ENCODE measurements at places on chromosomes 7 and 10.
A peak's percentile ranks its signal among the peaks of the same experiment; 100 is the strongest.

DNA sequence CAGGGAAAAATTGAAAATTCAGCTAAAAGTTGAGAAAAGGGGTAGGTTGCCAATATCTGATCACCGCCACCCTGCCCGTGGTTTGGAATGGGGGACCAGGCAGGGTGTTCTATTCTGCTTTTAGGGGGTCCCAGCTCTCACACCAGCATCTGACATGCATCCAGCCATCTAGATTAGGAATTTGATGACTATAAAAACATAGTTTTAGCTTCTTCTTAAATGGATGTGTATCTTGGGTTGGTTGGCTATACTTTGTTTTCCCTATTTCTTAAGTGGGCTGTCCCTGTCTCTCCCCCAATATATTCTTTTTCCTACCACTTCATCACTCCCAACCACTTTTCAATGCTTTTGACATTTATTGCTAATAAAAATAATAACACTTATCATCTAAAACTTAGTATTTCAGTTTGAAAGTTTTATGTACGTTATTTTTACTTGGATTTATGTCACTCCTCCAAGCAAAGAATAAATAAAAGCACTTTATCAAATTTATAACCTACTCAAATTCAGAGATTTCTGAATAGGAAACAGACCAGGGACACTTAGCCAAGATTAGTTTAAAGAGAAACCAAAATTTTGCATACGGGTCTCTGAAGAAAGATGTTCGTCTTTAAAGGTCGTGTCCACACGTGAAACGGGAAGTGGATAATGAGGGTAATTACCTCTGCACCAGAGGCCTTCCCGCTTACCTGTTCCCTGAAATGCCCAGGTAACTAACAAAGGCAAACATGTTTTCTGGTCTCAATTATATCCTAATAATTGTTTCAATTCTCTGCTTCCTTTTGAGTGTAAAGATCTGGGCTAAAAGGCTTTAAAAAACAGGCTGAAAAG lies 233.2 kb upstream of the AUTS2 start:
- DNase-seq: no peak

DNA sequence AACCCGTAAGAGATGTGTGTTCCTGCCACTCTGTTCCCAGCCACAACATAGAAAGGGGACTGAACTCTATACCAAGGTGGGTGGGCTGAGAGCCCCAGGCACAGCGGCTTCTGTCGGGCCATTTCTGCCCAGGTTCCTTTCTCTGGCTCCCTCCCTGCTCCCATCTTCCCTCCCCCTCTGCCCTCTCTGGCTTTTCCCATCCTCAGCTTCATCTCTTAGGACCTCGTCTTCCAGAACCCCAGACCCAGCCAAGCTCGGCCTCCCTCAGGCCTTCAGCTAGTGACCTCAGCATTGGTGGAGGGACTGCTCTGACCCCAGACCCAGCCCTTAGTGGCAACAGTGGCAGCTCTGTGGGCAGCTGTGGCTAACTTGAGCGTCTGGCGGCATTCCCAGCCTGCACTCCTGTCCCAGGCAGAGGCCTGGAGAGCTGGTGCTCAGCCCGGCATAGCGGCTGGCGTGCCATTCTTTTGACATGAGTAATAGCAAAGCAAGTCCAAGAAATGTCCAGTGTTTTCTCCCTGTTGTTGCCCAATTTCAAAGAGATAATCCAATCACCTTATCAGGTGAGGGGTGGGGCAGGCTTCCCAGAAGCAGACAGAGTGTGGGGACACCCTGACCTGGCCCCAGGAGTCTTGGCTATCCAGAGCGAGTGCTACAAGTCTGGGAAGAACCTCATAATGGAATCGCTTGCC lies 15.9 kb downstream of the PTPRE start:
- DNase-seq: peak; percentile 76

DNA sequence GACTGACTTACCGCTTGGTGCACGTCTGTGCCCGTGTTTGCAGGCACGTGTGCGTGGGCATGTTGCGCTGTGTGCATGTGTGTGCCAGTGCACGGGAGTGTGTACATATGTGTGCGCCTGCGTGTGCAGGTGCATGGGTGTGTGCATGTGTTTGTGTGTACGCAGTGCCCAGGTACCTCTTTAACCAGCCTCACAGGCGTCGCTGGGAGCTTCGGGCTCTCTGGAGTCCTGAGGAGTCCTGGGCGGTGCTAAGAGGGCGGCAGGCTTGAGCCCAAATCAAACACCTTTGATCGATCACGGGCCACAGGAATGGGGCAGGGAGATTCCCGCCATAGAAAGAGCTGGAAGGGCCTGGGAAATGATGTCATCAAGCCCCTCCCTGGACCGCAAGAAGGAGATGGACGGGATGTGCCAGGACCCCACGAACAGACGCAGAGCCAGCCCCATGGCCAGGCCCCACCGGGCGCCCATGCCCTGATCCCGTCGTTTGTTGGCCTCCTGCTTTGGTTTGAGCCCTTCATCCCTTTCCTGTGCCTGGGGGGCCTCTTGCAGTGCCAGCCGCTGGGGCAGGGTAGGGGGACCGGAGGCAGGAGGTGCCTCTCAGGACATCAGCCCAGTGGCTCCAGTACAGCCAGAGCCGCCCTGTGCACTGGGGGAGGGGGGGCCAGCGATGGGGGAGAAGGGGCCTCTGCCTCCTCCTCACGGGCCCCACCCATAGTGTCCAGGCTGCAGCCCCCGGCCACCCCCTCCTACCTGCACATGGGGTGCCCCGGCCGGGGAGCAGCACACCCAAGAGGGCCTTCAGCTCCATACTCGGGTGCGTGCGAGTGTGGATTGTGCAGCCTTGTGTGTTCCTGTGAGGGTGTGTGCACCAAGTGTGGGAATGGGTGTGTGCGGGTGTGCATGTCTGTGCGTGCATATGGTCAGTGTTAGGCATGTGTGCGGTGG lies 5.8 kb downstream of the KNDC1 start:
- DNase-seq: no peak

DNA sequence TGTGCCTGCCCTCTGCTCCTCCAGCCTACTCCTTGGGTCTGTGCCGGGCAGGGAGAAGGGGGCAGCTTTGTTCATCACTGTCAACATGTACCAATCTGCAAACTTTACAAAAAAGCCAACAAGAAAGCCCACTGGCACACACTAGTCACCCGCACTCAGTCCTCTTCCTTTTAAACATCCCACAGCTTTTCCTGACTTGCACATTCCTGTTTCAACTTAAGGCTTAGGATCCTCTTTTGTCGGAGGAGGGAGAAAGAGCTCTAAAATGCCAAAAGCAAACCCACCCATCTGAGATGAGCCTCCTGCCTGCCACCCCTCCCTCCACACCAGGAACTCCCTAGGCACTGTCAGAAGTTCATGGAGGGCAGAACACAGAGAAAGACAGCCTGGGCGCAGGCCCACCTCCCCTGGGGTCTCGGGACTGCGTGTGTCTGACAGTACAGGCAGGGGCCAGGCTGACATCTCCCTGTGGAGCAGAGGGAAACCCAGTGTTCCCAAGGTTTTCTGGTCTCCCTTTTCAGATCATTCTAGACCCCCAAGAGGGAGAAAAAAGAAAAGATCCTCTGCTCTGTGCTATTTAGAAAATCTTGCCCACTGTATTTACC lies 5.4 kb downstream of the PDIA4 start:
- DNase-seq: no peak

DNA sequence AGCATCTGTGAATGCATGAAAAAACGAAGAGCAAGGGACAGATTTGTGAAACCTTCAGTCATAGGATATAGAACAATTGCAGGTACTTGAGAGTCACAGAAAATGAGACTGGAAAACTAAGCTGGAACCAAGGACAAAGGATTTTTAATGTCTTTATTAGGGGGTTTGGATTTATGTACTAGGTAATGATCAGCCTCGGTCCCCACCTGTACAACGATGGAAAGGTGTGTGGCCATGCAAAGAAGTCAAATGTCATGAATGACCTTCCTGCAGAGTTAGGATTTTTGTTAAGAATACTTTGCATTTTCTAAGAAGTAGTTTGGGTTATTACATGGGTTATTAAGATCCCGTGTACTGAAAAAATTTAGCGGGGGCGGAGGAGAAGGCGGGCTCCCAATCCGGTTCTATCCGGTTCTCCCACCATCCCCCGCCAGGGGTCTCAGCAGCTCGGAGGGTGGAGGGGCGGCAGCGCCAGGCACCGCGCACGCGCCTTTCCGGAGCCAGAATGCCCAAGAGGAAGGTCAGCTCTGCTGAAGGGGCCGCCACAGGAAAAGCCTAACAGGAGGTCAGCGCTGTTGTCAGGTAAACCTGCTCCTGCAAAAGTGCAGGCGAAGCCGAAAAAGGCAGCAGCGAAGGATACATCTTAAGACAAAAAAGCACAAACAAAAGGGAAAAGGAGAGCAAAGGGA lies 327.5 kb upstream of the PLXDC2 start:
- DNase-seq: no peak

- no peak for DNase-seq
Measured at GRCh38 chr10:21510241-21511094, 15.0 kb downstream of the SKIDA1 start.

GRCh38 chr7:70208236-70209063 lies 610.2 kb downstream of the AUTS2 start:
- no peak for DNase-seq

- DNase-seq: no peak
Measured at GRCh38 chr10:131650169-131650705, 250.6 kb upstream of the PPP2R2D start.

DNA sequence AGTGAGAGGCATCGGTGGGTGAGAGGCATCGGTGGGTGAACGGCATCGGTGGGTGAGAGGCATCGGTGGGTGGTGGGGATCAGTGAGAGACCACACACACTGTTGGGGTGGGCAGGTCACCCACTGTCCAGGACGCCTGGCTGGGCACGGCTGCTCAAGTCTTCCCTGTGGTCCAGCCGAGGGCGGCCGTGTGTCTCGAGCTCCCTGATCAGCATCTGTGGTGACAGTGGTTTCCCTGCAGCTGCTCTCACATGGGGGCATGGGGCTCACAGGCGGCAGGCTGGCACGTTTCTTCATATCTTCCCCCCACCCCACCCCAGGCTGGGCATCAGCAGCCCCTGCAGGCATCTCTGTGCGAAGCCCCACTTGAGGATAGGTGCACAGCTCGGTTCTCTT lies 78.2 kb downstream of the NKX6-2 start:
- DNase-seq: no peak

DNA sequence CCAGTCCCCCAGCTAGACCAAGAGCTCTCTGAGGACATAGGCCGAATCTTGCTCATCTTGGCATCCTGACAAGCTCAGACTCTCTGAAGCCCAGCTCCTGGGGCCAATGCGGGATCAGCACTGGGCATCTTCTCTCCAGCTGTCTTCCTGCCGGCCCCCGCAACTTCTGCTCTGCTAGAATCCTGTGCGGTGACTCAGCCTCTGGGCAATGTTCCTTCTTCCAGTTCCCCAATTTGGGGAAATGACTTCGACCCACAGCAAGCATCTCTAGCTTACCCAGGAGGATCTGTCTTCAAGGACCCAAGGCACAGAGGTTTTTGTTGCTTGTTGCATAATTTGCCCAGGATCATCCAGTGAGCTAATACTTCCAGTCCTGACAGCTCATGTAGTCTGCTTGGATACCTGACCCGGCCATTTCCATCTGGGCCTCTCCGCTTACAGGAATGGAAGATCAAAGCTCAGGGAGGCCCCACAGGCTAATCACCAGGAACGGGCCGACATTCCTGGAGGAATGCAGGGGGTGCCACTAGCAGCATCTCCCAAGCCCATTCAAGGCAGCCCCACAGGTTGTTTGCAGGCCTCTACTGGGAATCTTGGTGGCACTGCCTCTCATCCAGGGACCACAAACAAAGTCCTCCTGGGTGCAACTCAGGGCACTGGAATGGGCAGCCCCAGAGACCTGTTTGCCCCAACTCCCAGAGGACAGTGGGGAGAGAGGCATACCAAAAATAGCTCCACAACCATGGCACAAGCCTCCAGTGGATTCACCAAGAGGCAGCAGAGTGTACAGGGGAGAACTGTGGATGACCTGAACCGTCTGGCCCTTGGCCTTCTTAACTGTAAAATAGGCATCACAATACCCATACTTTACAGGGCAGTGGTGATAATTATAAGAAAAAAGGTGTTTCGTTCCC lies 151.9 kb downstream of the NEURL1 start:
- DNase-seq: peak; percentile 83

- no peak for DNase-seq
Measured at GRCh38 chr10:43801140-43801539, 152.5 kb upstream of the ZNF32 start.

GRCh38 chr10:102146971-102147428 lies 5.2 kb upstream of the NOLC1 start:
- DNase-seq: no peak

DNA sequence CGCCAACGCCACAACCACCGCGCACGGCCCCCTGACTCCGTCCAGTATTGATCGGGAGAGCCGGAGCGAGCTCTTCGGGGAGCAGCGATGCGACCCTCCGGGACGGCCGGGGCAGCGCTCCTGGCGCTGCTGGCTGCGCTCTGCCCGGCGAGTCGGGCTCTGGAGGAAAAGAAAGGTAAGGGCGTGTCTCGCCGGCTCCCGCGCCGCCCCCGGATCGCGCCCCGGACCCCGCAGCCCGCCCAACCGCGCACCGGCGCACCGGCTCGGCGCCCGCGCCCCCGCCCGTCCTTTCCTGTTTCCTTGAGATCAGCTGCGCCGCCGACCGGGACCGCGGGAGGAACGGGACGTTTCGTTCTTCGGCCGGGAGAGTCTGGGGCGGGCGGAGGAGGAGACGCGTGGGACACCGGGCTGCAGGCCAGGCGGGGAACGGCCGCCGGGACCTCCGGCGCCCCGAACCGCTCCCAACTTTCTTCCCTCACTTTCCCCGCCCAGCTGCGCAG lies 424 bp downstream of the EGFR start:
- DNase-seq: no peak

DNA sequence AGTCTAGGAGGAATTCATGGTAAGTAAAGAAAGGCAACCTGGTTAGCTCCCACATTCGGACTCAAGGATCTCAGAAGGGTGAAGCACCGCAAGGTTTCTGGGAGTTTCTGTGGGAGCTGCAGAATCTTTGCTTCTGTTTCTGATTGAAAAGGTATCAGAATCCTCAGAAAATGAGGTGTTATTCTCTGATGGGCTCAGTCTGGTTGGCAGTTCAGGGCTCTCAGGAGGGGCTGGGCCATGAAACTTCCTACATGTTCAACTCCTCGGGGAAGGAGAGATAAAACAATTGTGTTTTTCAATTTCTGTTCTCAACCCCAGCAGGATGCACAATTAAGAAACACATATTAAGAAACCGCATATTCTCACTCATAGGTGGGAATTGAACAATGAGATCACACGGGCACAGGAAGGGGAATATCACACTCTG lies 9.1 kb downstream of the OR2A7 start:
- DNase-seq: no peak

GRCh38 chr7:107057474-107057833 lies 12.9 kb downstream of the PRKAR2B start:
- DNase-seq: no peak
